NCI-H774 (cell line): ENCODE measurements at places on chromosomes 7 and 10.

DNA sequence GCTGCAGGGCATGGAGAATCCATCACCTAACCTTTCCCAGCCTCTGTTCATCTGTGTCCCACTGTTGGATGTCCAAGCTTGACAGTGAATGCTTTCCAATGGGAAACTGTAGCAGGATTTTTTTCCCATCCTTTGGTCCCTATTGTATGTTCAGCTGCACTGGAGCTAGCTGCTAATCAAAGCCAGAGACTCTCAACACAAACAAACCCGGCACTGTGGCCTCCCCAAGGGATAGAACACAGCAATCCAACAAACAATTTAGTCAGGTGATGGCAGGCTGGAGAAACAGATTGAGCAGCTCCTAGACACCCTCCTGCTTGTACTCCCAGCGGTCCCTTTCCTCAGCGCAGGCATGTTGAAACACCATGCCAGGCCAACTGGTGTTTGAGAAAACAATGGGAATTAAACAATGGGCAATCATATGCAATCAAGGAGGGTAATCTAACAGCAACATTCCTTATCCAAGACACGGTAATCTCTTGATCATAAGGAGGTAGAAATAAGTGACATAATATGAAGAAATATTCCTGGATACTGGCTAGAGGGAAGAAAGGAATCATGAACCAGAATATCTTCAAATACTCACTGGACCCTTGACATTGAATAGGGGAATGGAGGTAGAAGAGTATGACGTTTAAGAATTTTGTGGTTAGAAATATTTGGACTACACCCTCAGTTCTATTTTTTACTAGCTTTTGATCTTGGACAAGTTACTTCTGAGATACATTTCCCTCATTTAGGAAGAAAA, 15.0 kb downstream of the PTN start:
- DNase-seq = no peak

GRCh38 chr10:111872591-111872990, 311.0 kb downstream of the GPAM start:
- DNase-seq = no peak

DNA sequence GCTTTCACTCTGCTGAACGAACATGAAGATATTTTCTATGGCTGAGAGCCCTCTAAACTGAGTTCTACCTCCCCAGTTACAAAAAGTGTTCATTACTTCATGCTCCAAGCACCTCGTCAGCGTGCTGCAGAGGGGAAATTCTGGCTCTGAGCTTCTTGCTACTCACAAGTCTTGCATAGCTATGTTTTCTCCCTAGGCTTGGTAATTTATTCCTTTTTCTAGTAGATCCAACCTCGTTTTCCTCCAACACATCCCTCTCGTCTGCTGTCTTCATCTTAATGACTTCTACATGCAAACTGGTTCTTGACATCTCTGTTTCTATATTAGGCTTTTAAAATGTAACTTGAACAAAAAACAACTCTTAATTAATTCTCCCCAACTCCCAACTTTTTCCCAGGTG, 1034.5 kb downstream of the REEP3 start:
- DNase-seq = no peak

DNA sequence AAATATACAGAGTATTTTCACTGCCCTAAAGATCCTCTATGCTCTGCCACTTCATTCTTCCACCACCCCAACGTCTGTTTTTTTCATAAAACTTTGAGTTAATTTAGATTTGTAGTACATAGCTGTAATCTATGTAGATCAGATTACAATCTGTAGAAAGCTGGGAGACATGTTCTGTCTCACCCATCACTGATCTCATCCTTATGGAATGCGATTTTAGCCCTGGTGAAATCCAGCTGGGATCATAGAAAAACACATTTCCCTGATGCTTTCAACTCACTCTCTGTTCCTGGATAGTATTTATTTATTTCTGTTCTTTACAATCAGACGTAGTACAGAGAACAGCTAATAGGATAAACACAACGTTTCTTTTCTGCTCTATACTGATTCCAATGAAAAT, 521.0 kb downstream of the KIF20B start:
- no peak for DNase-seq

DNA sequence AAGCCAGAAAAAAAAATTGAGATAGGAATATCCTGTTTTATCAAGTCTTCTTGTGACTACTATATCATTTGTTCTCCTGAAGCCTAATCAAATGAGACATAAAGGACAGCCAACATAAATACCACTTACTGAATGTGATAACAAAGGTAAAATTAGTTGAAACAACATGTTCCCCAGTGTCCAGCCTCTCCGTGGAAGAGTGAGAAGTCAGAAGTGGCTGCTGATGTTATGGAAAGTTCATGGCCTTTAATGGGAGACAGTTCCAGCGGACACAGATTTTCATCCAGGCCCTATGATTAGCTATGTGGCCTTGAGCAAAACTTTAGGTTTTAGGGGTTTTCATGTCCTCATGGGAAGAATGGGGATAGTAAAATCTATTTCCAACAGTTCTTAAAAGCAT, 724.3 kb downstream of the SUGCT start:
- DNase-seq = no peak

DNA sequence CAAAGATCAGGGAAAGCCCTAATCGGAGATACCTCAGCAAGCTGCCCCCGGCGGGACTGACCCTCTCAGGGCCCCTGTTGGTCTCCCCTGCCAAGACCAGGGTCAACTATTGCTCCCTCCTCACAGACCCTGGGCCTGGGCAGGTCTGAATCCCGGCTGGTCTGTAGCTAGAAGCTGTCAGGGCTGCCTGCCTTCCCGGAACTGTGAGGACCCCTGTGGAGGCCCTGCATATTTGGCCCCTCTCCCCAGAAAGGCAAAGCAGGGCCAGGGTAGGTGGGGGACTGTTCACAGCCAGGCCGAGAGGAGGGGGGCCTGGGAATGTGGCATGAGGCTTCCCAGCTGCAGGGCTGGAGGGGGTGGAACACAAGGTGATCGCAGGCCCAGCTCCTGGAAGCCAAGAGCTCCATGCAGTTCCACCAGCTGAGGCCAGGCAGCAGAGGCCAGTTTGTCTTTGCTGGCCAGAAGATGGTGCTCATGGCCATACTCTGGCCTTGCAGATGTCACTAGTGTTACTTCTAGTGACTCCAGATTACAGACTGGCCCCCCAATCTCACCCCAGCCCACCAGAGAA, 24.1 kb downstream of the TBATA start:
- DNase-seq = no peak

GRCh38 chr10:114374053-114374791, 30.1 kb downstream of the AFAP1L2 start:
- no peak for DNase-seq

- DNase-seq = no peak
Observed at GRCh38 chr7:7148798-7149481, 33.4 kb upstream of the C1GALT1 start.

DNA sequence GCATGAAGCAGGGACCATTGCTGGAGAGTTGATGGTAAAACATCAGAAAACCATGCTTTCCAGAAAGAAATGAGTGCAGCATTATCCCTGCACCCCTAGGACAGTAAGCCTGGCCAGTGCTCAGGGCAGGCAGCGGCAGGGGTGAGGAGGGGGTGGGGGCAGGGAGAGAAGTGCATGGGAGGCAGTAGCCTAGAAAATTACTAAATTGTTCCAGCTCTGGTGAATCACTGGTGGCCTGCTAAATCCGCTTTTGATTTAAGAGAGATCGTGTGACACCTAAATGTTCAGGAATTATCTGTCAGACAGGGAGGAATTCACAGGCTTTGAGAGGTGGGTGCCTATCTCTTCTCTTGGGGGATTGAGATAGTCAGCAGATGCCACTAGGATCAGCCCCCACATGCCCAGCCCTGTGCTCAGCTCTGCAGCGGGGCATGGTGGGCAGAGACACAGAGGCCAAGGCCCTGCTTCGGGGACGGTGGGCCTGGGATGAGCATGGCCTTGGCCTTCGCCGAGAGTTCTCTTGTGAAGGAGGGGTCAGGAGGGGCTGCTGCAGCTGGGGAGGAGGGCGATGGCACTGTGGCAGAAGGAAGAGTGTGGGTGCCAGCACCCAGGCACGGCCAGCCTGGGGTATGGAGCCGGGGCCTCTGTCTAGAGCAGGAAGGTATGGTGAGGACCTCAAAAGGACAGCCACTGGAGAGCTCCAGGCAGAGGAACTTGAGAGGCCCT, 5.0 kb upstream of the AQP1 start:
- no peak for DNase-seq

GRCh38 chr10:11757454-11757820, 15.3 kb downstream of the ECHDC3 start:
- peak; percentile 78 for DNase-seq

GRCh38 chr10:110040767-110041478, 33.1 kb downstream of the ADD3 start:
- DNase-seq = no peak

DNA sequence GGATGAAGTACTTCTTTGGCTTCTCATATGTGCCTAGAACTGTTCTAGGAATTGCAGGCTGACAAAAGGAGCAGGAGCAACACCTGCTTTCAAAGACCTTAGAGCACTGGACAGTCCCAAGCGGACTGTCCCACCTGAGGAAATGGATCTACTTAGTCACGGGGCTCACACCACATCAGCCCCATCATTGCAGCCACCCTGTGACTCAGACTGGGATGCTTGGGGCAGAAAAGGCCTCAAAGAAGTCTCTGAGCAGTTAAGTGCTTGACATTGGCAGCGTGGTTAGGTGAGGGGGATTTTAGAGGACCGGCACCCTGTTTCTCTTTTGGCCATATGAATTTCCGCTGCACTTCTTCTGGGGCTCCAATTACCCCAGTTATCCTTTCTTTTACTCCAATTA, 256.6 kb downstream of the USP6NL start:
- no peak for DNase-seq

DNA sequence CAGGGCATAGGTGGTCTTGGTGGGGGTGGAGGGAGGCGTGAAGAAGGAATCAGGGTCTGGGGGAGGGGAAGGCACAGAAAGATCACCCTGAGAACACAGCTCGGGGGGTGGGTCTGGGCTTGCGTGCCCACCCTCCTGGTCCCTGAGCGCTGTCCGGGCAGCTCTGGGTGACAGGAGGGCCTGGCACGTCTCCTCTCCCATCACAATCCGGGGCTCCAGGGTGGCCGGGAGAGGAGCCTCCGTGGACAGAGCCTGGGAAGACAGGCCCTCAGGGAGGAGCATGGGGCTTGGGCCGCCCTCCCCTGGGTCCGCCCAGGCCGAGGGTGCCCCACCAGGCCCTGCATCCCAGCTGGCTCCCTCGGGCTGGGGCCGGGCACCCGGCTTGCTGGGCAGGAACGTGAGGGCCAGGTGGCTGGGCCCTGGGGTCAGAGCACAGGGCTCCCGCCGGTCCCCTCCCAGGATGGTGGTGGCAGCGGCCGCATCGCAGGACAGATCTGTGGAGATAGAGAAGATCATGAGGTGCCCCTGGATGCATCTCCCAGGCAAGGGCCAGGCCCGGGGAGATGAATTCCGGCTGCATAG, 3.1 kb downstream of the NACAD start:
- DNase-seq = no peak

DNA sequence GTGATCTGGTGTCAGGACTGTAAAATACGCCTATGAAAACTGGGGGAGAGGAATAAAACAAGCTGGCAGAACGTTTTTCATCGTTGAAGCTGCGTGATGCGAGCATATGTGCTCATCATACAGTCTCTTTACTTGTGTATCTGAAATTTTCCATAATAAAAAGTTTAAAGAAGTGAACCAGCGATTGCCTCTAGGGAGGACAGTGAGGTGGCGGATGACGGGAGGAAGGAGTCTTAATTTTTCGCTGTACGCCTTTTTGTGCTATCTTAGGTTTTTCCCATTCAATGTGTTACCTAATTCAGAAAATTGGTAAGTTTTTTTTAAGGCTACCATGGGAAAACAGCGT, 891 bp upstream of the WAPL start:
- no peak for DNase-seq

DNA sequence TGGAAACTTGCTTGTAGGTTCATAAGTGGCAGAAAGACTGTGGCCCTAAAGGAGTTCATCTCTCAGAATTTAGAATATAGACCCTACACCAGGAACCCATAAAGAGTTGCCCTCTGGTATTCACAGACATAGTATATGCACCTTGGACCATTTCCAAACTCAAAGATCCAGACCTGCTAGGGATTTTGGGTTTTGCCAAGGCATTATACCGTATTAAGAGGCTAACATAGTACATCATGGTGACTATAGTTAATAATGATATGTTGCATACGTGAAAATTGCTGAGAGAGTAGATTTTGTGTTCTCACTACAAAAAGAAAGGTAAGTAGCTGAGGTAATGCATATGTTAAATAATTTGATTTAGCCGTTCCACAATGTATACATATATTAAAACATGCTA, 13.9 kb downstream of the IFIT3 start:
- DNase-seq = no peak

DNA sequence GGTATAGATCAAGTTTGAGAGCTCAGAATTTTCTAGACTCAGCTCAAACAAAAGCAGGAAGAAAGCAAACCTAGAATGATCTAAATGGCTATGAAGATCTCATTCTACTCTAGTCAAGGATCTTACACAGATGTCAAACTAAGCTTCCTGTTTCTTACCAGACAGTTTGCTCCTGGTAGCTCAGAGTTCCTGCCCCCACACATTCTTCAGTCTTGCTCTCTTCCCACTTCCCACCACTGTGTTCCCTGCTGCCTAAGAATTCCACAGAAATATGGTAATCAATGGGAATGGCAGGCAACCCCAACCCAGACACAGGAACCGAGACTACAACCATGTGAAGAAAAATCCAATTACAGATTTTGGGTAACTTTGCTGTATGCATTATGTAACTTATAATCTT, 133.4 kb upstream of the PTN start:
- no peak for DNase-seq

DNA sequence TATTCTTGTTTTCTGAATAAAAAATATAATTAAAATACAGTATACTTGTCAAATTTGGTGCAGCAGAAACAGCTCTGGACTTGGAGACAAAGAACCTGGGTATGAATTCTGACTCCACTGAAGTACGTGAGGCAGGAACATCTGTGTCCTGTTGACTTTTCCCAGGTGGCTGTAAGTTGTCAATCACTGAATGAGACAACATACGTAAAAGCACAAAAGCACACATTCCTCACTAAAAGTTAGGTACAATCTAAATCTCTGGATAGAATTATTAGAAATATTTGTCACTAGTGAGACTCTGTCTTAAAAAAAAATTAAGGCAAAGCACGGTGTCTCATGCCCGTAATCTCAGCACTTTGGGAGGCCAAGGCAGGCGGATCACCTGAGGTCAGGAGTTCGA, 18.1 kb downstream of the CFAP58 start:
- DNase-seq = no peak

- DNase-seq = peak; percentile 14
Observed at GRCh38 chr7:128812514-128813168, 17.6 kb upstream of the FLNC start.

GRCh38 chr10:35639728-35640401, 2.2 kb downstream of the FZD8 start:
- DNase-seq = peak; percentile 5

- peak; percentile 64 for DNase-seq
Observed at GRCh38 chr10:63466144-63466935, 563 bp upstream of the JMJD1C start.

GRCh38 chr7:117036836-117037235, 83.5 kb downstream of the ST7 start:
- DNase-seq = no peak

- DNase-seq = no peak
Observed at GRCh38 chr10:86599729-86600128, 54.6 kb upstream of the OPN4 start.
